A172 (cell line): ENCODE measurements at places on chromosomes 4 and X.
A peak's percentile ranks its signal among the peaks of the same experiment; 100 is the strongest.

DNA sequence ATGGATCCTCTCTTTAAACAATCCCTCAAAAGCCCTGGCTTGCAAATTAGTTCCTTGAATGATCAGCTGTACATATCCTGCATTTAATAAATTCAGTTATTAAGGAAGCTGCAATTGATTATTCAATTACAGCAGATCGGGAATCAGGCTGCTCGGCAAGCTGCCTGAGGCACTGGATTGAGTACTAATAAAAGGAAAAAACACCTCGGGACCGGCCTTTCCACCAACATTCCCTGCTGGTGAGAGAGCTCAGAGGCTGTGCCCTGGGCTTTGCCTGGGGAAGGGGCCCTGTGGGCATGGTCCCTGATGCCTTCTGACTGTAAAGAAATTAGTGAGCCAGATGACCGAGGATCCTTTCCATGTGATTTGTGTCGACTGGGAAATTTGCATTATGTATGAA lies 69.2 kb downstream of the SORCS2 start:
- DNase-seq, result no peak

DNA sequence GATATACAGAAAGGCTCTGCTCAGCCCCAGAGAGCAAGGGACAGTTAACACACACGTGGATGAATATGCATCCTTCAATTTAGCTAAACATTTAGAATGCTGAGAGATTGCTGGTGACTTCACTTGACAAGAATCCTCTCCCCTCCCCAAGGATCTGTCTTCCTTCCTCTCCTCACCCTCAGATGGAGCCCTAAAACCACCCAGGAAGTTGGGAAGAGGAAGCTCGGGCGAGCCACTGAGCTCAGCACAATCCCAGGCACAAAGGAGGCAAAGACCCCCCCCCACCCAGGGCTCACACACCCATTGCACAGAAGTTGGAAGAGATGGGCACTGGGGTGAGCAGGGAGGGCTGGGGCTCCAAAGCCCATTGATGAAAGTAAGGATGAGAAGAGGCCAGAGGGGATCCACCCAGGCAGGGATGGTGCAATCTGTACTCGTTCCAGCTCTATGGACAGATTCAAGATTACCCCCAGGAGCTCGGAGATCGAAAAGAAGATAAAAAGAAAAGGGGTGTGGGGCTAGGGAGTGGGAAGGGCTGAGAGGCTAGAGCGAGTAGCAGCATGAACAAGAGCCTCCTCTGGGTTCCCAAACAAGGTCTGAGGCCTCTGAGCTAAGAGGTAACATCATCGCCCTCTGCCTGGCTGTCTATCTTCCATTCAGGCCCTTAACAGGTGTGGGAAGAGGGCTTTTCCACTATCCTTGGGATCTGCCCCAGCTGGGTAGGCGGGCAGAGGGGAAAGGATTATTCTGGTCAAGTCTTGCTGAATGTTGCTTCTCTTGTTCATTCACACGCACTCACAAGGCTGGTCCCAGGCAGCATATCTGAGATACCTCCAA lies 1.2 kb downstream of the TFE3 start:
- DNase-seq, result peak; percentile 74

- DNase-seq, result no peak
These were observed 22.5 kb downstream of the TCEAL1 start for GRCh38 chrX:103651151-103651773.

DNA sequence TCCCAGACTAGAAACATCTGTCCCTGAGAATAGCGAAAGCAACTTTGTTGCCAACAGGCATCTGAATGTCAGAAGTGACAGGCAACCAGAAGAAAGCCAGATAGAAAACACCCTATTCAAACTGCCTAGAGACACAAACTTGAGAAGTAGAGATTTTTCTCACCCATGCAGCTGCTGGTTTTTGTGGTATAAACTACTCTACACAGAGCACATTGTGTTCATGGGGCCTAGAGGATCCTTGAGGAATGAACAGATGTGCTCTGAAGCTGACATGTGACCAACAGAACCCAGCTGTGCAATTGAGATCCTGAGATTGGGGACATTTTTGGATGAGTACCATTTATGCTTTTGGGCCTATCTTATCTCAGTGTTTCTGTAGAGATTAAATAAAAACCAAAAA lies 63.6 kb upstream of the NRK start:
- DNase-seq, result no peak

GRCh38 chr4:19256823-19257222 lies 994.9 kb upstream of the SLIT2 start:
- DNase-seq, result no peak

DNA sequence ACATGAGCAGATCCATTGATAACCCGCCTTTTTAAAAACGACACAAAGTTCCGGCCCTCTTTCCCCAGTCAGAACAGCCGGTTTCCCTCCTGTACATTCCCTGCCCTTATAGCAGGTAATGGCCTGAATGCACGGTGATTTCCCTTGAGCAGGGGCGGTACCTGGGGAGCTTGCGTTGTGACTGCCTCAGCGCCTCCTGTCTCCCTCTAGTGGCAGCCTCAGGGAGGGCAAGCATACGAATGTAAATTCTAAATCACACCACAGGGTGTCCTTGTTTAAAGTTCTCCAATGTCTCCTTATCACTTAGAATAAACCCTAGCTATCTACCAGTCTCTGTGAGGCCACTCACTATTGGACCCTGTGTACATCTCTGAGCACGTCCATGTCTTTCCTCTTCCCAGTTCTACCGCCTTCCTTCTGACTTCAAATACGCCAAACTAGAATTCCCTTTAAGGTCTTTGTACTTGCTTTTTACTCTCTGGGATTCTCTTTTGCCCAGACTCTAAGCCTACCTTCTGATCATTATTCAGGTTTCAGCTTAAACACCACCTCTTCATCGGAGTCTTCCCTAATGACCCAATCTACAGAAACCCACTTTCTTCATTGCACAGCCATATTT lies 18.4 kb upstream of the LDB2 start:
- DNase-seq, result peak; percentile 31

- DNase-seq, result no peak
These were observed 59.9 kb downstream of the UGT2A3 start for GRCh38 chr4:68891678-68892077.

DNA sequence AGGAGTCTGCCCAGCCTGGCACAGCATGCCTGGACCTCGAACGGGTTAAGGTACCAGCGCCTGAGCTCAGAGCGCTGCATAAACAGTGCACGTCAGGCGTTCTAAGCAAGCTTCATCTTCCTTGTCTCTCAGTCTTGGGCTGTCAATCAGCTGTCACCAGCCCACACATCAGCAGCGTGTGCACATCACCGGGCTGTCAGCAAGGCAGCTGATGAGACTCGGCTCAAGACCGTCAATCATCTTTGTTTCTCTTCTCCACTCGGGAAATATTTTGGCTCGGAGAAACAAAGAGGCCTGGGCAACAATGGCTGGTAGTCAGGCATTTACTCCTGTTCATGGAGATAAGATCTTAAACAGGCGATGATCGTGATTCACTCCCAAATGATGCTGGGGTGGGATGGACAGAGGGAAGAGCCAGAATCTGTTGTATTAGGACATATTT lies 141.3 kb downstream of the LDB2 start:
- DNase-seq, result no peak

- no peak for DNase-seq
These were observed 114.3 kb upstream of the CPEB2 start for GRCh38 chr4:14887842-14888433.

GRCh38 chrX:103779141-103779789 lies 2.6 kb downstream of the PLP1 start:
- DNase-seq, result no peak

GRCh38 chr4:62271107-62271506 lies 1071.0 kb downstream of the ADGRL3 start:
- no peak for DNase-seq

DNA sequence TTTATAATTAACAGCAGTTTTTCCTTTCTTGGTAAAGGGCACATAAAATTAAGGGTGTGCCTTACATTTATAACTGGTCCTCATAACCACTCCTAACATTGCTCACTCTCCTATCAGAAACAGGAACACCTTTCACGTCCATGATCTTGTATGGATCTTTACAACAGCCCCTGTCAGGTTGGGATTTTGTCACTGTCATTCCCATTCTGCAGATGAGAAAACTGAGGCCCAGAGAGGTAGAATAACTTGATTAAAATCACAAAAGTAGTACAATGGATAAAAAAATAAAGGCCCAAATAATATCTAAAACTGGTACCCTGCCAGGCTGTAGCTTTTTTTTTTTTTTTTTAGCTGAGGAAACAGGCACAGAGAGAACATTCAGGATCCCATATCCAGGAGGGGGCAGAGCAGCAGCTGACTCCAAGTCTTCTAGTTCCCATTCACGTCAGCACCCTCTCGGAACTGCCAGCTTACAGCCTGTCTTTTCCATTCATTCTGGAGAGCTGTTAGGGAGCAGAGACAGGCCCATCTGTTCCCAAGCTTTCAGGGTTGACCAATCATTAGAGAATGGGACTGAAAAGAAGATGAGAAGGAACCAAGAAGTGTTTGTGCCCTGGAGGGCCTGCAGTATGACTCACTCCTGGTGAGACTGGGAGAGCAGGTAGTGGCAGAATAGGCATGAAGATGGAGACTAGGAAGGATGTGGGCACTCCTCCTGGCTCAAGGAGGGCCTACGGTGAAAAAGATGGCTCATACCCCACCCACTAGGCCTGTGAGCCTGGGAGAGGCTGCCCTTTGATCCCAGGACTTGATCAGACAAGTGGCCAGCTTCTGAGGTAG lies 7.3 kb downstream of the SUV39H1 start:
- peak; percentile 35 for DNase-seq

GRCh38 chr4:67701517-67701850 lies 529 bp upstream of the UBA6 start:
- peak; percentile 26 for DNase-seq

DNA sequence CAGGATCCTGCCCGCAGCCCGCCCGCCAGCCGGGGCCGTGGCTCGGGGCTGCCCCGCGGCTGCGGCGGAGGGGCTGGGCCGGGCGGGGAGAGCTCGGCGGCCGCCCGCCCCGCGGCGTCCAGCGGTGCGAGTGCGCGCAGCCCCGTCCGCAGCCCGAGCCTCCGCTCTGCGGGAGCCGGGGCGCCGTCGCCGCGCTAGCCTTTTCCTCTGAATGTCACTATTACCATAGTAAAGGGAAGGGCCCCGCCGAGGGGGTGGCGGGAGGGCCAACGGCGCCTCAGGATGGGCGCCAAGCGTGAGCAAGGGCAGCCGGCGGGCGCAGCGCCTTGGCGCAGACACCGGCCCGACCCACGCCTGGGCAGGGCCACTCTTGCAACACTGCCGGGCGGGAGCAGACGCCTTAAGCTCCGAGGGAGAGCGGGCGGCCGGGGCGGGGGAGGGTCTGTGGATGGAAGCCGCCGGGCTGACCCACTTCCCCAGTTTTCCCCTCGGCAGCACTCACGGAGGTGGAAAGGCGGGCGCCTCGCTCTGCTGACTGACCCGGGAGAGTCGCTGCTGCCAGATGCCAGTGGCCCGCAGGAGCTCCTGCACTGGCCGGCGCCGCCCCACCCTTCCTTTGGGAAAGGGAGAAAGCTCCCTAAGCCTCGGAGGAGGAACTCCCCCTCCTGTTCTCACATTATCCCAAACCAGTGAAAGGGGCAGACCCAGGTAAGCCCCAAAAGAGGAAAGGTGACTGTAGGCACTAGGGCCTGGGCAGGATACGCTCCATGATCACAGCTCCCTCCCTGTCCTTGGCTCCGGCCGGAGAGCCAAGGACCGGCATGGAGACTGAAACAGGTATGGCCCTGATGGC lies 329.4 kb downstream of the HNRNPD start:
- peak; percentile 14 for DNase-seq

GRCh38 chrX:32421266-32421665 lies 790.1 kb downstream of the DMD start:
- no peak for DNase-seq

DNA sequence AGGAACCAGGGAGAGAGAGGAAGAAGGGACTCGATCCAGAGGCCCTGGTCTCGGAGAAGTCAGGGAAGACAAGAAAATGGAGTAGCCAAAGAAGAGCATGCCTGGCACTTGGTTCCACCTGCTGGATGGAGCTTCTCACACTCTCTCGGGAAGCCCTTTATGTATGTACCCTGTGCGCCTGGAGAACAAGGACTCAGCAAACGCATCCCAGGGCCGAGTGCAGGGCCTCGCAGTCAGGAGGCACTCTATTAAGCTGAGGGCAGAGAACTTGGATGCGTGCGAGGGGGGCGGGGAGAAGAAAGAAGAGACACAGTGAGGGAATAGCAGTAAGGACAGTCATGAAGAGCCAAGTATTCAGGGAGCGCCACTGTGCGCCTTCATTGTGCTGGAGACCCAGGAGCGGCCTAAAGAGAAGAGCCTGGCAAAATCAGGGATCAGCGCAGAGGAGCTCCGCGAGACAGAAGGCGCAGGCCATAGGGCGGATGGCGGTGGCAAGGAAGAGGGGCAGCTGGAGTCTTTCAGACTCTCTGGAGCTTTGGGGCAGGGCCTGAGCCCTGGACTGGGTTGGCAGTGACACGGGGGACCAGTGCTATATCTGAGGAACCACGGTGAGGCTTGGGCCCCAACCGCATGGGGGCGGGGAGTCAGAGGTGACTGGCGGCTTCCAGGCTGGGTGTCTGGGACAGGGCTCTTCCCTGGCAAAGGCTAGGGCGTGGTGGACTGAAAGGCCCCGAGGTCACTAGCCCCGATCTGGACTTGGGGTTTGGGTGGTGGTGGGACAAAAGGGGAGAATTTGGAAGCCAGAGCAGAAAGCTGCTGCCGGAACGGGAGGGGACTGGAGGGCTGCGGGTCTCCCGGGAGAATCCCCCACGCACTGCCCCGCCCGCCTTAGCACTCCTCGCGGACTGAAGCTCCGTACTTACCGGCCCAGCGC lies 1.9 kb upstream of the SEPTIN6 start:
- DNase-seq, result no peak

DNA sequence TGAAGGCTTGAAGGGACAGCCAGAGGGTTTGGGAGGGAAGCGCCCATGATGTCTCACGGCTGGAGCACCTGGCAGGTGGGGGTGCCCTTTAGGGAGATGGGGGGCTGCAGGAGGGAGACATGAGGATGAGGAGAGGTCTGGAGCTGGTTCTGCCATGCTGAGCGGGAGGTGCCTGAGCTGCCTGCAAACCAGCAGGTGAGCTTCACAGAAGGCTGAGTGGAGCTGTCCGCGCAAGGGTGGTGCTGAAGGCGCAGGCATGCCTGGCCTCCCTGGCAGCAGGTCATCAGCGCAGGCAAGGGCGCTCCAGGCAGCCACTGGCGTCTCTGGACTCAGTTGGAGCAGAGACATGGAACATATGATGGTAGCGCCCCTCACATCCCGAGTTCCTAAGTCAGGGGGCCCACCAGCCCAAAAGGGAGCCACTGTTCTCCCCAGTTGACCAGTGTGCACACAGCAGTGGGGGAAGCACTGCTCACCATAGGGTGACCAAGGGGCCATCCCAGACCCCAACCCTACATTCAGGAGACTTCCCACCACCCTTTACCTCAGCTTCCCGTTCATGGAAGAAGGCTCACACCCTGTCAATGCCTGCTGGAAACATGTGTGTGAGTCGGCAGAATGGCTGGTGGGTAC lies 25.8 kb downstream of the ADRA2C start:
- peak; percentile 35 for DNase-seq

- no peak for DNase-seq
These were observed 1118.7 kb downstream of the SH3BGRL start for GRCh38 chrX:82320569-82320968.

- no peak for DNase-seq
These were observed 53.9 kb downstream of the CPZ start for GRCh38 chr4:8646296-8647093.

DNA sequence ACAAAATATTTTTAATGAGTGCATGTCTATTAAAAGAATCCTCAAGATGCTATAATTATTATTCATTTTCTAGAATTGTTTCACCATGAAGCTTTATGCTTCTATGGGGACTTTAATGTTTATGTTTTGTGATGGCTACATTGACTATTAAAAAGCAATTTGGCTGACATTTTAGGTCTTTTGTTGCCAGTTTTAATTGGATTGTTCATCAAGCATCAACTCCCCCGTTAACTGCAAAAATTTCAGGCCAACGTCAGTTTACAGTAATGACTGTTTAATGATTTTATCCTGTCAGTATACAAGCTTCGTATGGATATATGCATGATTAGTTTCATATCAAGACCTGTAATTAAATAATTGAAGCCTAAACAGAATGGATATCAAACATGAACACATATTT lies 422.8 kb downstream of the SH2D1A start:
- DNase-seq, result no peak
